ENCODE measurements at places on chromosomes 12 and 14.

GRCh38 chr14:64193821-64194220 is 100.3 kb downstream of the ESR2 start:
- DNase-seq, result no peak

DNA sequence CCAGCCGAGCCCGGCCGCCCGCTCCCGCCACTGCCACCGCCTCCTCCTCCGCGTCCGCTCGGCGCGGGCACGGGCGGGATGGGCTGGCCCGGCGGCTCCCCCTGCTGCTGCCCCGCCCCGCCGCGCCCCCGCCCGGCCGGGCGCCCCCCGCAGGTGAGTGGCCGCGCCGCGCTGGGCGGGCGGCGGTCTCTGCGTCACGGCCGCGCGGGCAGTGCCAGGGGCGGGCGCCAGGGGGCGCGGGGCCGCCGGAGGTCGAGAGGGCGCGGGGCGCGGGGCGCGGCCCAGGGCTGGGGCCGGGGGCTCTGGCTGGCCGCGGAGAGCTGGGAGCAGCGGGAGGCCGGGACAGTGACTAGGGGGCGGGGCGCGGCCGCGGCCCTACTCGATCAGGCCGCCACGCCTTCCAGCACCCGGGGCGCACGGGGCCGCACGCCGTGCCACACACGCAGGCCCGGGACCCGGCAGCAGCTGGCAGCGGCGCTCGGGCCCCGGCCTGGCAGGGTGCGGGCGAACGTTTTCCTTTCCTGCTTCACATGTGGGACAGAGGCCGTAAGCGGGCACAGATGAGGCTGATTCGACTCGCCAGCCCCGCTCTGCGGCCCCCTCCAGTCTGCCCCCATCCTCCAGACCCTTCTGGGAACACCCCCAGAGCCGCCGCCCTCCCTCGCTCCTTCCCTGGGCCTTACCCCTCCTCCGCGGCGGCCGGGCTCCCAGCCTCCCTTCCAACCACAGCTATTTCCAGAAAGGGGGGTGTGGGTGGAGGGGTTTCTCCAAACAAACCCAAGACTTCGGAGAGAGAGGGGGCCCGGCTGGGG is 2.4 kb upstream of the TNS2 start:
- DNase-seq, result peak; percentile 78

DNA sequence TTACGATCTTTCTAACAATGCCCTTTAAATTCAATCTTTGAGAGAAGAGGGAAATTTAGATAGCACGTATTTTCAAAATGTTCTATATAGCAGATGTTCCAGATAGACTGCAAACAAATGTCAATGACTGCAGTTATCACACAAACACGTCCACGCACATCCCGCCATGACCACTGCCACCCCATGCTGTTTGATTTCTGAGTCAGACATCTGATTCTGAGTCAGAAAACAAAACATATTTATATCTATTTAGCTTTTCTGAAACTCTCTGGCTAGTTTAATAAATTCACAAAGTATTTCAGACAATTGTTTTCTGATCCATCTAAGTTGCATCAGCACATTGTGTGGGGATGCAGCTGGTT is 105.9 kb upstream of the BCAT1 start:
- DNase-seq, result no peak

GRCh38 chr12:125503128-125503527 is 437.9 kb downstream of the AACS start:
- no peak for DNase-seq

DNA sequence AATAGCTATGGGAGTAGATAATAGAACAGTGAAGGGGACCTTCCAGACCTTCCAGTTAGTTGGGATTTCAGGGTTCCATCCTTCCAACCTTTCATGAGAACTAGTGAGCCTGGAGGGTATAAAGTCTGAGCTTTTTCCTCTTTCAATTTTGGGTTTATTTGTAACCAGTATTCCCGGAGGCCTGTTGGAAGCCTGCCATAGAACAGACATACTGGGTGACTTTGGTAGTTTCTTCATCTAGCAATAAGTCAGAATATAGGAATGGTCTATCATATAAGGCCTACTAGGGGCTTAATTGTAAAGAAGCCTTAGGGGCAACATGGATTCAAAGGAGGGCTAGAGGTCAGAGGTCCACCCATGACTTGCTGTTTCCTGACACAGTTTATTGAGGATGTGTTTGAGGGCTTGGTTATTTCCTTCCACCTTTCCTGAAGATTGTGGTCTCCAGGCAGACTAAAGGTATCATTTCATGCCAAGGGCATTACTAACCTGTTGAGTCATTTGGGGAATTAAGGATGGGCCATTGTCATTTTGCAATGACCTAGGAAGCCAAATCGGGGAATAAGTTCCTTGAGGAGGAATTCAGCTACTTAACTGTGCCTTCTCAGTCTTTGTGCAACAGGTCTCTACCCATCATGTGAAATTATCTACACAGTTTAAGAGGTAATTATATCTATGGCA is 410.3 kb downstream of the SLC6A15 start:
- no peak for DNase-seq

DNA sequence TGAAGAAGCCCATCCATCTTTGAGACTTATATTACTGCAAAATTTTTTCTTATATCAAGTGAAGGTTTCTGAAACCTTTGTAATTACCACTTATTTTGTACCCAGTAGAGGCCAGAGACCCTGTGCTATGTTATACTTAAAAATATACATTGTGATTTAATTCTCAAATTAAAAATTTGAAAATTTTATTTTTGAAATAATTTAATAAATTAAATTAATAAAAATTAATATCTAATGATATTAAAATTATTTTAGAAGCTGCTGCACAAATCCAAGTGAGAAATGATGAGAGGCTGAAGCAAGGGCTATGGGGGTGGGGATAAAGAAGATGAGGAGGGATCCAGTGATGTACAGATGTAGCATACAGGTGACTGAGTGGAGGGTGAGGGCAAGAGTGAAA is 258.8 kb downstream of the APAF1 start:
- DNase-seq, result no peak

DNA sequence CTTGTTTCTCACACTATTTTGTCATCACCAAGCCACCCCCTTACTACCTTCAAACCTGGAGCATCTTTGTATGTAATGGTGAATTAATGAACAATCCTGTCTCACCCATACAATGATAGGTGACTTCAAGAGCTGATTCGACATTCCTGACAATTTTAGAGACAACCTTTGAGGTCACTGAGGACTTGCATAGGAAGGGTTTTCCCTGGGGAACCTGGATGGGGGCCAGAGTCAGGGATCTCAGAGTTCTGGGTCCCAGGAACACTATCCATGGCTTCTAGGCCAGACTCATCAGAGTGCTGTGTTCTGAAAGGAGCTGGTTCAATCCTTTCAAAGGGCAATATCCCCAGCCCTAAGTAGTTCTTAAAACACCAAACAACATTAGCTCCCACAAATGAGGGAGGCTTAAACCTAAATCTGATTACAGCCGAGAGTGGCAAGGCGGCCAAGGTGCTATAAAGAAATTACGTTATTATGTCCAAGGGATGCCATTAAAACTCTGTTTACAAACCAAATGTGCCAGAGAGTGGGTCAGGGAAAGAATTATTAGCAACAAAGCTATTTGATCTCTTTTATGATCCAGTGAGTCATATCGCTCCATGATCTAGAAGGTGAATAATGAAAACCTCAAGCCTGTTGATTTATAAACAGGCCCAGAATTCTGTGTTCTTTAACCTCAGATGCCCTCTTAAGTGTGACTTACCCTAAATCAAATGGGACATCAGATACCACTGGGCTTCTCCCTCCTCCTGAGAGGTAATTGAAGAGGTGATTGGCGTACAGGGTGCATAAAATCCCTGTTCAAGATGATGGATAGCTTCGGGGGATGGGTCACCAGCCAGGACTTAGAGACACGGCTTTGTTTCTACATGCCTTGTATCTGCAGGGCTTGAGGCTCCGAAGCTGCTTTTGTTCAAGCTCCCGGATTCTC is 230.2 kb upstream of the TBX3 start:
- peak; percentile 99 for DNase-seq

GRCh38 chr12:79069009-79069408 is 204.4 kb downstream of the SYT1 start:
- DNase-seq, result no peak

DNA sequence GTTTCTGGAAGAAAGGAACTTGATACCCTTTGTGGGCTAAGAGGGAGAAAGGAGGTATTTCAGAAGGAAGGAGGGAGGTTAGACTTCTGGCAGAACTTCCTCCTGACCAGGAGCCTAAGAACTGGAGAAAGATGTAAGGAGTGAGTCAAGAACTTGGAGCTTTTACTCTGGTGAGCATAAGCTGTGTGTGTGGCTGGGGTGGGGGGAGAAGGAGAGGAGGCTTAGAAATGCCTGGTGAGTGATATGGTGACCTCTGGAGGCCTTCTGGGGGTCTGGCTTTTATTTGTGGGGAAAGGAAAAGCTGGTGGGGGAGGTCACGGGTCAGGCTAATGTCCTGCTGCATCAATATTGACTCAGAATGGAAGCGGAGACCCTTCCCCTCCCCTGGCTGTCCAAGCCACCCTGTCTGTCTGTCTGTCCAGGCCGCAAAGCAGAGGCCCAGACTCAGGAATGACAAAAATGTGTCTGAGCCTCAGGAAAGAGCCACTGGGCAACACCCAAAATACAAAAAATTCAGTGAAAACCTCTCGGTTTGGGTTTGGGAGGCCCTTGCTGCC is 4.8 kb downstream of the LRP1 start:
- DNase-seq, result no peak

DNA sequence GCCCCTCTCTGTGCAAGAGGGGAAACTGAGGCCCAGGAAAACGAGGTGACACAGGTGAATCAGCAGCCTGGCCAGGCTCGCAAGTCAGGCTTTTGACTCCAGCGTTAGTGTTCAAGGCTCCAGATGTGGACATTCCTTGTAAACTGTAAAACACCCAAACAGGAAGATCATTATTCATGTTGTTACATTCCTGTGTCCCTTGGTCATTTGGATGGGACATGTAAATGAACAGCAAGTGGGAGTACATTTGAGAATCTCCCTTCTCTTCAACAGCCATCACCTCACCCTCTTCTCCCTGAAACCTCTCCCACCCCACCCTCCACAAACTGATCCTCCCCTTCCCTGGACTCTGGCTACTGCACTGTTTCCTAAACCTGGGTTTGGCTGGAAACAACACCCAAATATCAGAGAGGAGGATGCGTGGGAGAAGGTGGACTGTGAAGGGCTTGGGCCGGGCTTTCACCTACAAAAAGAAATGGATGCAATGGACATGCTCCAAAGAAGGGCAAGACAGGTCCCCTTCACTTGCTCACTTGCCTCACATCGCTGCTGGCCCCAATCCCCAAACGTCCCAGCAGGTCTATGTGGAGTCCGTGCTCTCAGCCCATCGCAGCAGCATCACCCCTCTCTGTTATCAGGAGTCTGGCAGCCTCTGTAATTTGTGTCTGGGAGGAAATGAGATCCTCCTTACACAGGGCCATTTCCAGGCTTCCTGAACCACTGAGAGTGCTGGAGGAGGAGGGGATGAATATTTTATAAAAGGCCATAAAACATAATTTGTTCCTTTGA is 76.7 kb downstream of the GALNT8 start:
- DNase-seq, result no peak

GRCh38 chr14:77086017-77086727 is 11.9 kb upstream of the CIPC start:
- DNase-seq, result peak; percentile 66

GRCh38 chr12:114990381-114990780 is 306.4 kb upstream of the TBX3 start:
- no peak for DNase-seq

DNA sequence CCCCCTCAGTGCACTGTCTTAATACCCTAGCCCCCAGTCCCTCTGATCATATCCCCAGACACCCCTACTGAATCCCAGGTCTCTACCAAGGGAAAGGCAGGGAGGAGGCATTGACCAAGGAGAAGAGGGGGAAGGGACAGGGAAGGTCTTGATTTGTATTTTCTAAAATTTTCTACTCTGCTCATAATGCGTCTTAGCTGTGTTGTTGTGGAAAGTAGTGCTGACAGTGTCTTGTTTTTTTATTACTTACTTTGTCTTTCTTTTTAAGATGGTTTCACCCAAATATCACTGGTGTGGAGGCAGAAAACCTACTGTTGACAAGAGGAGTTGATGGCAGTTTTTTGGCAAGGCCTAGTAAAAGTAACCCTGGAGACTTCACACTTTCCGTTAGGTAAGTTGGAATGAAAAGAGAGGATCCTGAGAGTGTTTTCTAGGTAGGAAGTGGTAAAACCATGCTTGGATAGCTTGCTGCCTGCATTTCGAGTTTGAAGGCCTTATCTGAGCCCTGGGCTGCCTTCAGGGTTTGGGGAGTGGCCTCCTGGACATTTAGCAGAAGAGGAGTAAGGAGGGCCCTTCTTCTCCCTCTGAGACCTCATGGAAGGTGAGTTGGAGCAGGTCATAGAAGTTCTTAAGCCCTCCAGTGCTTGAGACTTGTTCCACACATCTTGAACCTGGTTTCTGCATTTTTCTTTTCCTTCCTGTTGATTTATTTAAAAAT is 27.4 kb downstream of the PTPN11 start:
- no peak for DNase-seq

DNA sequence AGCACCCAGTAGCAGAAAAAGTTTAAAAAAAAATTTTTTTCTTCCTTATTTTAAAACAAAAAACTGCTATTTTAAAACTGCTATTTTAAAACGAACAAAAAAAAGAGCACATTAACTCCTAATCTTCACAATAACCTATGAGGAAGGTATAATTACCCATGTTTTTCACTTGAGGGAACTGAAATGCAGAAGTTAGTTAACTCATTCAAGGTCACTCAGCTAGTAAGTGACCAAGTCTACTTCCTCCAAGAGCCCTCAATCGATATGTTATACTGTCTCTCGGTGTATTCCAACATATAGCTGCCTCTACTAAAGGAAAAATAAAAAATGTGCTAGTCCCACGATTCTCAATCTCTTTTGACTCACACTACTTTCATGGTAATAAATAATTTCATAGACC is 7.8 kb downstream of the RPAP3 start:
- no peak for DNase-seq

- DNase-seq, result no peak
Observed at GRCh38 chr12:119885549-119885948, 8.4 kb upstream of the CIT start.

DNA sequence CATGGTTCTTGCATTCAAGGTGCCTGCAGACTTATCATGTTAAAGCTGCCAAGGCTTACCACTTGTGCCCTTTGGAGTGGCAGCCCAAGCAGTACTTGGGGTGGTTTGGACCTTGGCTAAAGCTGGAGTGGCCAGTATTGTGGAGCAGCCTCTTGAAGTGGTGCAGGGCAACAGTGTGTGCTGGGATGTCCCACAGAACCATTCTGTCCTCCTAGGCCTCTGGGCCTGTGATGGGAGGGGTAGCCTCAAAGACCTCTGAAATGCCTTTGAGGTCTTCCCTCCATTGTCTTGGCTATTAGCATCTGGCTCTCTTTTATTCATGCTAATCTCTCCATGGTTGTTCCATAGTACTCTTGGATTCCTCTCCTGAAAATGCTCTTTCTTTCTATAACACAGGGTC is 78.2 kb upstream of the SLC24A4 start:
- no peak for DNase-seq

GRCh38 chr12:24820872-24821271 is 128.0 kb downstream of the BCAT1 start:
- peak; percentile 93 for DNase-seq

DNA sequence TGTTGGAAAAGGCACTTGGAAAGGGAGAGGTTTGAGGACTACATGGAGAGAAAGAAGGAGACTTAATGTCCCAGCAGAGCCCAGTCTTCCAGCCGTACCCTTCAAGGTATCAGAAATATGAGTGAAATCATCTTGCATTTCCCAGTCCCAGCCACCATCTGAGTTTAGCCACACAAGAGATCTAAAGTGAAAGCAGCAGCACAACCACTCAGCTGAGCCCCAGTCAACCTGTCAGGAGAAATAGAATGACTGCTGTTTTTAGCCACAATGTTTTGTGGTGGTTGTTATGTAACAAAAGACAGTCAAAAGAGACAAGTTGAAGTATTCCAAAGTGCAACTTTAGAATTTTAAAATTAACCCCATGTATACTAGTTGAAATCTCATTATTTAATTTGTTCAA is 28.0 kb downstream of the DERA start:
- no peak for DNase-seq

- no peak for DNase-seq
Observed at GRCh38 chr12:85968606-85969005, 94.5 kb downstream of the NTS start.

All from NCI-H82 (cell line).